Cardiac septum (tissue), 1 donor: ENCODE measurements at places on chromosomes 5 and 9. TPM values are rescaled to one million over a fixed set of nuclear protein-coding genes. Genes with fewer than 3 reads are reported as not detected.

Gene SPATA31A3
- total RNA-seq = not detected

Gene PFN3
- total RNA-seq = not detected

Gene FBXO10
- total RNA-seq = 5.9 TPM

Gene PDCD1LG2
- 0.48 TPM for total RNA-seq

Gene SPINK7
- total RNA-seq = not detected

Gene FOXD4L3
- not detected for total RNA-seq

Gene CNTFR
- 1.1 TPM for total RNA-seq

Gene UBQLN1
- total RNA-seq = 107 TPM

Gene NPR2
- total RNA-seq = 20.4 TPM

Gene CLIC3
- 12.9 TPM for total RNA-seq
